ENCODE measurements at places on chromosomes 4 and X.
A peak's percentile ranks its signal among the peaks of the same experiment; 100 is the strongest.

- no peak for DNase-seq
Measured at GRCh38 chr4:147530134-147530533, 49.2 kb downstream of the EDNRA start.

GRCh38 chr4:166512267-166512666, 639.2 kb downstream of the TLL1 start:
- no peak for DNase-seq

GRCh38 chrX:20906571-20906970, 467.6 kb upstream of the CNKSR2 start:
- no peak for DNase-seq

- peak; percentile 59 for DNase-seq
Measured at GRCh38 chr4:100189820-100190642, at the start of gene DDIT4L. DDIT4L (minus strand) TSS chr4:100190468; CDS start chr4:100189983, 485 bp downstream.

DNA sequence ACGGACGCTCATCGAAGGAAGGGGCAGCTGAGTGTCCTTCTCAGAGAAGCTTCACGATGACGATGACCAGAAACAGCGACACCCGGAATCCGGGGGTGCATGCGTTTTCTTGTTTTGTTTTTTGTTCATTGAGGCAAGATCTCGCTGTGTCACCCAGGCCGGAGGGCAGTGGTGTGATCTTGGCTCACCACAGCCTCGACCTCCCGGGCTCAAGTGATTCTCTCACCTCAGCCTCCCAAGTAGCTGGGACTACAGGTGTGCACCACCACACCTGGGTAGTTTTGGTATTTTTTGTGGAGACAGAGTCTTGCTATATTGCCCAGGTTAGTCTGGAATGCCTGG, 19.8 kb downstream of the DGKQ start:
- DNase-seq: no peak

GRCh38 chrX:44742480-44743155, 101.2 kb upstream of the DUSP21 start:
- DNase-seq: peak; percentile 40

GRCh38 chr4:159018062-159018629, 84.7 kb upstream of the RAPGEF2 start:
- no peak for DNase-seq

DNA sequence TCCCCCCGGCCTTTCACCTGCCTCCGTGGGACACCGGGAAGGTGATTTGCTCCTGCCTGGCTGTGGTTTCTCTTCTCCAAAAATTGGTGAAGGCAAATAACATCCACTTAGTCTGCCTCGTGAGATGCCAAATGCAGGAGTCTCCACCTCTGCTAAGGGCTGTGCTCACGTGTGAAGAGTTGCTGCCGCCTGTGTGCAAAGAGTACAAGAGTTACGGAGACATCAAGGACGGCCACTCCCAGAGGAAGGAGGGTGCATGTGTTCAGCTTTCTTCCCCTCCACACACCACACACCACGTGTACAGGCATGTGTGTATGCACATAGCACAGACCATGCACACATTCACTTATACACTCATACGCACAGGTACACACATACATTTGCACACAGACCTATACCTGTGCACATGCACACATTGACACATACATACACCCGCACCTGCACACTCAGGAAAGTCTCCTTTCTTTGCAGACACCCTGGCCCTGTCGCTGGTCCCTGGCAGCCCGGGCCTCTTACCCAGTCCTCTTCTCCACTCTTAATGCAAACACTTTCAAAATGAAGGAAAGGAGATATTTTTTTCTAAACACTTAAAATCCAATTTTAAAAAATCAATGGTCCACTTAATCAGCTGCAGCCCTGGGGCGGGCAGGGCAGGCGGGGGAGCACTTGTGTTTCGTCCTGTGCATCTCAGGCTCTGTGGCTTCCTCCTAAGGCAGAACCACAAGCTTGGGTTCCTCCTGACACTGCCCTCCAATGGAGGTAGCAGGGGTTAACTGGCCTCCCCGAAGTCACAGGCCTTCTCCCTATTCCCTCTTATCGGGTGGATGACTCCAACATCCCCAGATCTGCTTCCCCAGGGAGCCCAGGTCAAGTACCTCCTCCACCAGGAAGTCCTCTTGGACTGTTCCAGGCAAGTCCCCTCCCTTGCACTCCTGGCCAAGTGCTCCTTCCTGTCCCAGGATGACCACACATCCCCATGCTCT, 103.0 kb downstream of the CPZ start:
- DNase-seq: no peak

DNA sequence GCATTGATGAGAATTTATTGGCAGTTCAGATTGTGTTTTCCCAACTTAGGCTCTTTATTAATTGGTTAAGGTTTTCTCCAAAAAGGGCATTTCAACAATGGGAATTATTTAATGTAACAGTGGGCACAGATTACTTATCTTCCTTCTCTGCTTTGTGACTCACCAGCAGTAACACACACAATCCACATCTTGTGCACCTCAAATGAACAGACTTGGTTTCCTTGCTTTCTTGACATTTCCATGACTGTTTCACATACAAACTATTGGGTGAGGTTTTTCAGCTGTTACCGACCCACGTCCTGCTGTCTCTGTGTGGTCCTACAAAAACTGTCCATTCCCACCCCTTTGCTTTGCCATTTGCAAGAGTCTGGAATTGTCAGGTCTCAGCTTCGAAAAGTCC, 38.1 kb downstream of the CCNI start:
- no peak for DNase-seq

DNA sequence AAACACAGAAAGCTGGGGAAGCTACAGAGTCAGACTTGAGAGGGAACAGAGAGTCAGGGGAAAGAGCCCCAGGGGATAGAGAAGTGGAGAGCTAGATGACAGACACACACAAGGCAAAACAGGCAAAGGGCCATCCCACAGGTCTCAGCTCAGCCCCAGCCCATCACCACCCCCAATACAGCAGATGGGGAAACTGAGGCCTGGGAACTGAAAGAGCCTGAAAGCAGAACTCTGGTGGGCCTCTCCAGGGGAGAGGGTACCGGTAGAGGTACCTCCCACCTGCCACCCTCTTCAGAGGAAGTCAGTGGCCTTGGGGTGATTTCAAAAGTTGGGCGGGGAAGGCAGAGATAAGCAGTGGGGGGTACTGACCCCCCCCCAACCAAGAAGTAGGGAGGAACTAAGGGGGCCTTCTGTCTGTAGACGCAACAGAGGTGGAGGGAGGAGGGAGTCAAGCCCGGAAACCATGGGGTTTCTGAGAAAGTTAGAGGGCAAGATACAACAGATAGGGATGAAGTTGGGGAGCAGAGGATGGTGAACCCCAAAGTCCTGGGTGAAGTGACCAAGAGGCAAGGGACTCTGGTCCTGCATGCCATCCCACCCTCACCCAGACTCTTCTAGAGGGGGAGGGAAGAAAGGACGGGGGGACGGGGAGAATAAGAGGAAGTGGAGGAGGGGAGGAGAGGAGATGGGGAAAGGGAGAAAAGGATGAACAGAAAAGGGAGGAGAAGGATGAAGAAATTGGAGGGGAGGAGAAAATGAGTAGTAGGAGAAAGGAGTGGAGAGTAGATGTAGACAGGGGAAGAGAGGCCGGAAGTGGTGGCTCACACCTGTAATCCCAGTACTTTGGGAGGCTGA, 3.2 kb downstream of the GATA1 start:
- DNase-seq: no peak

DNA sequence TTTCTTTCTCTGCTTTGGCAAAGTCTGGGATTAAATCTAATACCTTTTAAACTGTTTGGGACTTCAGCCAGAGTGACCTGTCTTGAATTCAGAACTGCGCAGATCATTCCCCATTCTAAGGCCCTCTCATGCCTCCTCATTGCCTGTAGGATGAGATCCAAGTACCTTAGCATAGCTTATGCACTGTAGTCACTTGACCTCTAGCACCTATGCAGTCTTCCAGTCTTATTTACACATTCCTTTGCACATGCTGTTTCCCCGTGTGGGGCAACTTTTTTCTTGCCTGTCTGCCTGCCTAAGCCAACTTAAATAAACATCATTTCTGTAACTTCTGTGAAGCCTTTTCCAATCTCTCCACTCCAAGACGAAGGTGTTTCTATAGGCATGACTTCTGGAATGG, 68.4 kb downstream of the AR start:
- peak; percentile 4 for DNase-seq

- DNase-seq: no peak
Measured at GRCh38 chr4:44661940-44662622, 10.7 kb upstream of the YIPF7 start.

DNA sequence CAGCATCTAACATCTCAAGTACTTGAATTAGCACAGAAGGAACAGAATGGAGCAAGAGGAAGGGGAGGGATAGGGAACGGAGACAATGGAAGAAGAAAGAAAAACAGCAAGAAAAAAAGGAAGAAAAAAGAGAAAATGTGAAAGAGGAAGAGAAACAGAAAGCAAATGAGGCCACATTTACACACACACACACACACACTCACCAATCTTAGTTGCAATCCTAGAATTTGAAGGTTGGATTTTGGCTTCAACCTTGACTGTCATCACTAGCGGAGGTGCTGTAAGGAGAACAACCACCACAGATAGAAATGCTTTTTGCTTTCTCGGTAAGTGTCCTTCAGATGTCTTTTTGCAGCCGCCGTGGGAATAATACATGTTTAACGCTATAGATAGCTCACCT, 327.1 kb upstream of the NWD2 start:
- no peak for DNase-seq

DNA sequence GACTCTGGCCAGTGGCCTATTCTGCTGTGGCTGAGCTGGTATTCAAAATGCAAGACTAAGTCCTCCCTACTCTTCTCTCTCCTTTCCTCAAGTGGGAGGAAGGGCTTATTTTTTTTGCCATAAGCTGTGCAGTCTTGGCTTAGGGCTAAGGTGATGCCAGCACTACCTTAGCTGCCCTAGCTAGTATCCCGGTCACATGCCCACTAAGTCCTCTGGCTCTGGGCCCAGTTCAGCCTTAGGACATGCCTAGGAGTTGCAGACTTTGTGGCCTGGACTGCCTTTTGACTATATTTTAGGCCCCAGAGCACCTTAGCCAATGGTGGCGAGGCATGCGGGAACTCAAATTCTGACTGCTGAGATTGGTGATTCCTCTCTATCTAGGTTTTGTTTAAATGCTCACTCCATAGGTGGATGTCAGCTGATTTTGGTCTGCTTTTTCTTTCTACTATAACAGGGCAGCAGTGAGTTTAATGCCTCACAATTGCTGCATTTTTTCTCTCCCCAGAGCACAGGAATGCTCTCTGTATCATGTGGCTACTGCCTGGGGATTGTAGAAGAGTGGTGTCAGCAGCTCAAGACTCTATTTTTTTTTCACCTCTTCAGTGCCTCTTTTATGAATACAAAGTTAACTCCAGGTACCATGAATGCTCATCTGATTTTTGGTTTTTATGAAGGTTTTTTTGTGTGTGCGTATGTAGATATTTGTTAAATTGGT, 472.9 kb upstream of the GRID2 start:
- no peak for DNase-seq

DNA sequence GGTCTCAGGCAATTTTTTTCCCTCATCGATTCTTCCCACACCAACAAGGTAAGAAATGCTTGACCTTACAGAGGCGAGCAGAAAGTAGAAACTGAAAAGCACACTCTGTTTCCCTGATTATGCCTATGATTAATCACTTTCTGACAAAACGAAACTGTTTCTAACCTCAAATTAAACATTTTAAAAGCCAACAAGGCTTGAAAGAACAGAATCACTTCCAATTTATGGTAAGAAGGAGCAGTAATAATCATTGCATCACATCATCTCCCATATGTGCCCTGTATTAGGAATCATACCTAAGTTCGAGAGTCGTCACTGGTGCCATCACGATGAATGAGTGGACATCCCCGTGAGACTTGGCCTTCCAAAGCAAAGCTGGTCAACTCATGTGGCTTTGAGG, 12.5 kb upstream of the CXCL13 start:
- no peak for DNase-seq

GRCh38 chrX:8565729-8566128, 101.1 kb downstream of the VCX3B start:
- DNase-seq: no peak

DNA sequence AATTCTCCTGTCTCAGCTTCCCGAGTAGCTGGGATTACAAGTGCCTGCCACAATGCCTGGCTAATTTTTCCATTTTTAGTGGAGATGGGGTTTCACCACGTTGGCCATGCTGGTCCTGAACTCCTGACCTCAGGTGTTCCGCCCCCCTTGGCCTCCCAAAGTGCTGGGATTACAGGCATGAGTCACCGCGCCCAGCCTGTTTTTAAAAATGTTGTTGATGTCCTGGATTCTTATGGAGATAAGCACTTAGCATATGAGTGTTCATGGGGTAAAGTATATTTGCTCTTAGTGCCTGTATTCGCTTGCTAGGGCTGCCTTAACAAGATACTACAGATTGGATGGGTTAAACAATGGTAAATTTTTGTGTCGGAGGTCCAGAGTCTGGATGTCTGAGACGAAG, 91.7 kb downstream of the CEP44 start:
- no peak for DNase-seq

- no peak for DNase-seq
Measured at GRCh38 chr4:153276971-153277370, 67.5 kb upstream of the MND1 start.

- peak; percentile 30 for DNase-seq
Measured at GRCh38 chrX:109886122-109886761, 116.7 kb upstream of the TMEM164 start.

DNA sequence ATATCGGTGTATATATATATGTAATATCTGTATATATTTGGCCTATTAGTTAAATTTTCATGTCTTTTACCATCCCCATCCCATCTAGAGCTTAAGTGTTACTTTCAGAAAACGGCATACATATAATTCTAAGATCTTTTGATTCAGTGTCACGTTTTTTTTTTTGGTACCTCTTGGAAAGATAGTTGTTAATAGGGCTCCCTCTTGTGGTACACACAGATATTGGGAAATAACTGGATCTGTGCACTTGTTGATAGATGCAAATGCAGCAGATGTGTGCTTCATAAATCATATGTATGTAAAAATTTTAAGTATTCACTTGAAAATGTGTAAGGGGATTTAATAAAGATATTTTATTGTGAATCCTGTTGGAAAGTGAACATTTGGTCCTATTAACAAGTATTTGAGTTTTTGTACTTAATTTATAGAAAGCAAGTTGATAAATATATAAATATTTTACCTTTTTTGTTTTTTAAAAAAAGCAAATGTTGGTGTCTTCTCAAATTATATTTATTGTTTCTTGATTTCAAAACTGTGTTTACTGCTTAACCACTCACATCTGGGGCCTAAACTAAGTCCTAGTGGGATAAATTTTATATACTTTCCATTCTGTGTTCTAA, 74.7 kb downstream of the PAQR3 start:
- no peak for DNase-seq

DNA sequence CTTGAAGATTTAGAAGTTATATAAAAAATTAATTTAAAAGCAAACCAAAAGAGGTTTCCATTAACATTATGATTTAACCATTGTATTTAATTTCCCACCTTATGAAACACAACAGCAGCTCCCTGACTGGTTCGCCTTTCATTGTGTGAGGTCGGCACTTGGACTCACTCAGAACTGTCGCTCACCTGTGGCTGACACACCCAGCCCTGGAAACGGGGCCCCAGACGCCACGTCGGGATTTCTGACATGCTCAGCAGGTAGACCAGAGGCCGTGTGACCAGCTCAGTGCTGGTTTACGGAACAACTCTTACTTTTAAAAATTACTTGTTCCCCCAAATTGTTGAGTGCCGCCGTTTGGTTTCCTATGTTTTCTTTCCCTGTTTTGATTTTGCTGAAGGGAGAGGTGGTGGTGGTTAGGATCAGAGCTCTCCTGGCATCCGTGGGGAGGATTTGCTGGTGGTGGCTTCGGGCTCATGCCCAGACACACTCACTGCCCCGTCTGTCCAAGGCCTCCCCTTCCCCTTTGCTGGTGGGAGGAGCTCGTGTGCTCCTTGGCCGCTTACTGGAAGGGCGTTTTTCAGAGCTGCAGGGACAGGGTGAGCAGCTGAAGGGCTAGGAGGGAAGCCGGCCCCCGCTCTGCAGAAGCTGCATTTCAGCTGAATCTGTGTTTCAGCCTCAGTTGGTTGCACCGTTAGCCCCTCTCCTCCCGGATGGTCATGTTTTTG, 59.2 kb downstream of the CPLX1 start:
- no peak for DNase-seq
